ENCODE measurements at places on chromosomes 7 and 10. TPM values are rescaled to one million over a fixed set of nuclear protein-coding genes. Genes with fewer than 3 reads are reported as not detected.

Gene HTRA1
- total RNA-seq = 44.5 TPM

Gene CPA4
- 8.2 TPM for total RNA-seq

Gene SPAM1
- not detected for total RNA-seq

Gene PRPF18
- 46.7 TPM for total RNA-seq

Gene HMX2
- total RNA-seq = not detected

Gene TMEM176A
- 0.22 TPM for total RNA-seq

Data from uterine smooth muscle cell (primary cell).